ENCODE measurements at places on chromosomes 1 and 21. TPM values are rescaled to one million over a fixed set of nuclear protein-coding genes. Genes with fewer than 3 reads are reported as not detected.

Gene GPA33
- 0.22 TPM for total RNA-seq

Gene CD1C
- total RNA-seq: not detected

GRCh38 chr1:95583661-95584210, 349.7 kb downstream of the RWDD3 start:
- no peaks in the 10 kb centered on the region for H3K36me3 ChIP-seq
- no peak overlapping the region for H3K27ac ChIP-seq
- H3K27me3 ChIP-seq: no peaks in the 10 kb centered on the region
- DNase-seq: no peak
- H3K4me3 ChIP-seq: no peak overlapping the region

GRCh38 chr1:156101880-156102279, 12.6 kb upstream of the LMNA start:
- H3K4me1 ChIP-seq: peaks cover 66% of the 10 kb centered on the region
- DNase-seq: no peak
- H3K27ac ChIP-seq: peak overlapping the region; percentile 96
- H3K36me3 ChIP-seq: no peaks in the 10 kb centered on the region
- H3K4me3 ChIP-seq: no peak overlapping the region

DNA sequence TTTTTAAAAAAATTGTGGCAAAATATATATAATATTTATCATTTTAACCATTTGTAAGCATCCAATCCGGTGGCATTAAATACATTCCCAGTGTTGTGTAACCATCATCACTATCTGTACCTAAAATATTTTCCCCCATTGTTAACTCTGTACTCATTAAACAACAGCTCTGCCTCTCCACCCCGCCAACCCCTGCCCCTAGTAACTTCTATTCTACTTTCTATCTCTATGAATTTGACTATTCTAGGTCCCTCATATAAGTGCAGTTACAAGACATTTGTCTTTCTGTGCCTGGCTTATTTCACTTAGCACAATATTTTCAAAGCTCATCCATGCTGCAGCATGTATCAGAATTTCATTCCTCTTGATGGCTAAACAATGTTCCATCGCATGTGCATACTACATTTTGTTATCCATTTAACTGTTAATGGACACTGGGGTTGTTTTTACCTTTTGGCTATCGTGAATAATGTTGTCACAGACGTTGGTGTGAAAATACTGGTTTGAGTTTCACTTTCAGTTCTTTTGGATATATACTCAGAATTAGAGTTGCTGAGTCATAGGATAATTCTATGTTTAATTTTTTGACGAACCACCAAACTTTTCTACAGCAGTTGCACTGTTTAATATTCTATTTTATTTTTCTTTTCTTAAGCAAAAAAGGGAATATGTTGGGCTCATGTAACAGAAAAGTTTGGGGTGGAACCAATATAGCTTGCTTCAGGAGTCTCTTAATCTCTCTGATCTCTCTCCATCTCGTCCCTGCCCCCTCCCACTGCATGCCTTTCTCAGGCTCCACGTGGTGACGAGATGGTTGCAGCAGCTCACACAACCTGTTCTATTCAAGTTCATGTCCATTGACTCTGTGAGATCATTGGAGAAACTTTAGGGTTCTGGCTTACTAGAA, 25.2 kb upstream of the RCAN1 start:
- H3K27me3 ChIP-seq: no peaks in the 10 kb centered on the region
- no peak overlapping the region for H3K4me3 ChIP-seq

Gene ARHGEF16
- 37.4 TPM for total RNA-seq

- no peaks in the 10 kb centered on the region for H3K36me3 ChIP-seq
- DNase-seq: no peak
- H3K4me3 ChIP-seq: no peak overlapping the region
- no peaks in the 10 kb centered on the region for H3K4me1 ChIP-seq
- no peak overlapping the region for H3K27ac ChIP-seq
- no peaks in the 10 kb centered on the region for H3K27me3 ChIP-seq
These were observed 58.8 kb upstream of the AJAP1 start for GRCh38 chr1:4595341-4596225.

GRCh38 chr1:59879996-59880505, 46.5 kb downstream of the CYP2J2 start:
- no peak for DNase-seq
- H3K27me3 ChIP-seq: no peaks in the 10 kb centered on the region
- H3K27ac ChIP-seq: no peak overlapping the region
- H3K36me3 ChIP-seq: no peaks in the 10 kb centered on the region

Gene FPGT
- 12.0 TPM for total RNA-seq

GRCh38 chr1:109239409-109240068, 9.8 kb upstream of the CELSR2 start:
- no peak overlapping the region for H3K4me3 ChIP-seq
- peaks cover 30% of the 10 kb centered on the region for H3K36me3 ChIP-seq
- H3K27me3 ChIP-seq: no peaks in the 10 kb centered on the region
- no peak overlapping the region for H3K27ac ChIP-seq

GRCh38 chr1:184905601-184906322, 68.5 kb downstream of the NIBAN1 start:
- H3K27ac ChIP-seq: no peak overlapping the region
- DNase-seq: no peak
- no peaks in the 10 kb centered on the region for H3K27me3 ChIP-seq
- H3K36me3 ChIP-seq: no peaks in the 10 kb centered on the region
- H3K4me3 ChIP-seq: no peak overlapping the region

Gene DIRAS3
- 1.9 TPM for total RNA-seq

Gene PLXNA2
- total RNA-seq: 0.89 TPM

- H3K4me3 ChIP-seq: no peak overlapping the region
- no peak overlapping the region for H3K27ac ChIP-seq
- no peaks in the 10 kb centered on the region for H3K36me3 ChIP-seq
These were observed 90.3 kb upstream of the PAXBP1 start for GRCh38 chr21:32861866-32862265.

GRCh38 chr1:184080309-184080708, 28.8 kb downstream of the TSEN15 start:
- no peak overlapping the region for H3K27ac ChIP-seq
- H3K27me3 ChIP-seq: no peaks in the 10 kb centered on the region
- no peak overlapping the region for H3K4me3 ChIP-seq
- DNase-seq: no peak

DNA sequence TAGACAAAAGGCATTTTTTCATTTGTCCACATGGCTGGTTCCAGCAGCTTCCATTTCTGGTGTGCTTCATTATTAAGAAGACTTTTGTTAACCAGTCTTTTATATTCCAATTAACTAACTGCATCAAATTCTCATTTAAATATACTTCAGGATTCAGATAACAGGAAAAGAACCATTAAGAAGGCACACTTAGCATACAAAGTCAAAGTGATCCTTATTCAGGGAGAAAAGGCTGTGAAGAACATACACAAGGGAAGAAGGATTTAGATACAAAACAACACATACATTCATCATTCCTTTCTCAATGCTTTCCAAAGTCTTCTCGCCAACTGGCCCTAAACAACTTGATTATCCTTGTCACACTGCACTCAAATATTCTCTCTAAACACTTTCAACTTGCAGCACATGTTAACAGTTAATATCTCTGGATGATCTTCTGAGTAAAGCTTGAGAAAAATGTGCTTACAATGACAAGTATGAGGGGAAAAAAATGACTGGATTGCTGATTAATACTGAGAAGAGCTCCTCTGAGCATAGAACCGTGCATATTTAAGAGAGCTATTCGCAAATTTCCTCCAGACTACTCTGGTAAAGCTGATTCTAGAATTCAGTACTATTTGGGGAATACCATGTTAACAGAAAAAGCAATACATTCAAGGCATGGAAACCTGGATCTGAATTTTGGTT, 225.2 kb upstream of the TNR start:
- no peak overlapping the region for H3K27ac ChIP-seq
- H3K4me1 ChIP-seq: no peaks in the 10 kb centered on the region
- no peak overlapping the region for H3K4me3 ChIP-seq
- no peak for DNase-seq
- no peaks in the 10 kb centered on the region for H3K36me3 ChIP-seq
- no peaks in the 10 kb centered on the region for H3K27me3 ChIP-seq

Gene FAAH
- total RNA-seq: 24.8 TPM

- no peaks in the 10 kb centered on the region for H3K4me1 ChIP-seq
- H3K4me3 ChIP-seq: no peak overlapping the region
- no peaks in the 10 kb centered on the region for H3K36me3 ChIP-seq
- DNase-seq: no peak
- no peak overlapping the region for H3K27ac ChIP-seq
These were observed 41.1 kb downstream of the COLGALT2 start for GRCh38 chr1:183996396-183996795.

- no peak overlapping the region for H3K4me3 ChIP-seq
- H3K4me1 ChIP-seq: no peaks in the 10 kb centered on the region
- H3K27ac ChIP-seq: no peak overlapping the region
These were observed 2132.1 kb downstream of the NCAM2 start for GRCh38 chr21:23130308-23130707.

Gene IGSF3
- 18.6 TPM for total RNA-seq

GRCh38 chr1:162927421-162927820, 66.4 kb upstream of the CCDC190 start:
- DNase-seq: no peak
- no peaks in the 10 kb centered on the region for H3K27me3 ChIP-seq
- no peak overlapping the region for H3K4me3 ChIP-seq
- H3K4me1 ChIP-seq: no peaks in the 10 kb centered on the region

DNA sequence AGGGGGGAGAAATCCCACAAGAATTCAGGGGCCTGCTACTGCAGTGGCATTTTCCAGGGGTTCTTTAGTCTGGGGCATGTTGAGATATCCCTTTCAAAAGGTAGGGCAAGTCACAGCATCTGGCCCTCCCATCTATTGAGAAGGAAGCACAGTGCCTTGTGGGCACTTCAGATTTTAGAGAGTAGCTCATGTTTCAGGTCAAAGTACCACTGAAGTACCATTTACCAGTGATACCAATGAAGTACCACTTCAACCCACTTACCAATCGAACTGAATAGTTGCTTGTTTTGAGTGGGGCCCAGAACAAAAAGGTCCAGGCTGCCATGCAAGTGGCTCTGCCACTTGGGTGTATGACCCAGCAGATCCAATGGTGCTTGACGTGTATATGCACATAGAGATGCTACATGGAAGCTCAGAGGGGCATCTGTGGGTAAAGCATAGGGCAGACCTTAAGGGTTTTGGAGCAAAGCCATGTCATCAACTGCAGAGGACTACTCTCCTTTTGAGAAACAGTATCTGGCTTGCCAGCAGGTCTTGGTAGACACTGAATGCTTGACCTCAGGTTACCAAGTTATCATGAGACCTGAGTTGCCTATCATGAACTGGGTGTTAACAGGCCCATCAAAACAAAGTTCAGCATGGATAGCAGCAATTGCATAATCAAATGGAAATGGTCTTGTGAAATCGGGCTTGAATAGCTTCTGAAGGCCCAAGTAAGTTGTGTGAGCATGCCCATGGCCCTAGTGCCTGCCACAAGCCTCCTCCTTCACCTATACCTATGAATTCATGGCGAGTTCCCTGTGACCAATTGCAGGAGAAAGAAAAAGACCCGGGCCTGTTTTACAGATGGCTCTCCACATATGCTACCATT, 23.5 kb downstream of the PLA2G2D start:
- H3K27ac ChIP-seq: no peak overlapping the region
- H3K4me3 ChIP-seq: no peak overlapping the region
- H3K4me1 ChIP-seq: no peaks in the 10 kb centered on the region
- H3K27me3 ChIP-seq: peaks cover 10% of the 10 kb centered on the region
- DNase-seq: no peak

- H3K4me1 ChIP-seq: peaks cover 11% of the 10 kb centered on the region
- H3K27ac ChIP-seq: no peak overlapping the region
- no peak for DNase-seq
- no peak overlapping the region for H3K4me3 ChIP-seq
- H3K27me3 ChIP-seq: no peaks in the 10 kb centered on the region
These were observed 27.6 kb downstream of the C2CD2 start for GRCh38 chr21:41926117-41926806.

- H3K4me3 ChIP-seq: no peak overlapping the region
- H3K4me1 ChIP-seq: no peaks in the 10 kb centered on the region
- no peaks in the 10 kb centered on the region for H3K27me3 ChIP-seq
- H3K27ac ChIP-seq: no peak overlapping the region
- DNase-seq: no peak
These were observed 121.4 kb downstream of the ATG4C start for GRCh38 chr1:62905309-62905708.

- no peak overlapping the region for H3K4me3 ChIP-seq
- H3K36me3 ChIP-seq: no peaks in the 10 kb centered on the region
- no peaks in the 10 kb centered on the region for H3K27me3 ChIP-seq
- no peak for DNase-seq
- no peak overlapping the region for H3K27ac ChIP-seq
These were observed 6.8 kb upstream of the TADA1 start for GRCh38 chr1:166882893-166883292.

Gene AMY1B
- not detected for total RNA-seq

DNA sequence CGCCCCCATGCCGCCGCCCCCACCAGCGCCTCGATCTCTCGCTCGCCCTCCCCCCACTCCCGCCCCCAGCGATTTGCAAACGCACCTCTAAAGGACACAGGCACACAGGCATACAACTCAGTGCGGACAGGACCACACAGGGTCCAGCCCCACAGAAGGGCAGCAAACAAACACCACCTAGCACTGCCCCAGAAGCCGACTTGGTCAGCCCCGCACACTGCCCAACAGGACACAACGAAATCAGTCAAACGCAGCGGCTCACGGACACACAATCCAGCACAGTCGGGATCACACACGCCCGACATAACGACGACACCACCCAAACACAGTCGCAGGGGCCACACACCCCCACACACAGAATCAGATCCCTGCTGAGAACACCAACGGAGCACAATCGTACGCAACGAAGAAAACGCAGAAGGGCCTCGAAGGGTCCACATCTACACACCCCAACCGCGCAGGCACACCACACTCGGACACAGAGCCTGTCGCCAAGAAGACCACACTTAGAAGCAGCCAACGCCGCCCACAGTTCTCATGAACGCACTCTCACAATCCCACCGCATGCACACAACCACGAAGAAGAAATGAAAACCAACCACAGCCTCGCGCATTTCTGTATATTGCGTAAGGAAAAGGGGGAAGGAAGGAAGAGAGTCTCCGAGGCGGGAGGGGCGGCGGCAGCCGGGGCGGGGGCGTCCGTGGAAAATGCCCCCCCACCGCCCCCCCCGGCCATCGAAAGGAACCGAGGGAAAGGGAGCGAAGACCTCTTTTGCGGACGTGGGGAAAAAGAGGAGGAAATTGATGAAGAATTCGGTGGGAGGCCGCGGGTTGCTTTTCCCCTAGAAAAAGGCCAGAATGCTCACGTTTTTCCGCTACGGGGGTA, 481 bp downstream of the TAL1 start:
- no peak overlapping the region for H3K27ac ChIP-seq
- no peak overlapping the region for H3K4me3 ChIP-seq
- H3K36me3 ChIP-seq: no peaks in the 10 kb centered on the region
- no peak for DNase-seq
- no peaks in the 10 kb centered on the region for H3K27me3 ChIP-seq

DNA sequence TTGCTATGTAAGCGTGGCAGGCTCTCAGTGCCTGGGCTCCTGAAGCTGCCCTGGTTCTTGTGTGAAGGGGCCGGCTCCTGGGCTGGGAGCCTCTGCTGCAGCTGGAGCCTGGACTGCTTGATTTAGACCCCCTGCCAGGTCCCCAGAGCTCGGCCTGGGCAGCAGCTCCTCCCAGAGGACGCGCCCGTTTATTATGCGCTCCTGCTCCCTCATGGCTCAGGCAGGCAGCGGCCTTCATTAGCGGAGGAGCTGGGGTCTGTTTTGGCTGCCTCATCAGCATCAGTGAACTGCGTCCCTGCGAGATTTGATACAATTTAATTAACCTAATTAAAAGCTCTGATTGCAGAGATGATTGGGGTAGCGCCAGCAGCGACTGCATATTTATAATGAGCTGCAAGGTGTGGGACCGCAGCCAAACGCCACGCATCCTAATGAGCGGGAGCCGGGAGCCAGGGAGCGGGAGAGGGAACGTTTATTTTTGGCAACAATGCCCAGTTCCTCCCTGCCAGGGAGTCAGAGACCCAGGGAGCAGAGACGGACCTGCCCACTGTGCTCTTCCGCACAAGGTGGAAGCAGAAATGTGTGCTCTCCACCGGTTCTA, 16.6 kb downstream of the UTP11 start:
- no peak for DNase-seq
- no peaks in the 10 kb centered on the region for H3K27me3 ChIP-seq
- H3K4me1 ChIP-seq: no peaks in the 10 kb centered on the region

Gene ADGRL4
- 0.10 TPM for total RNA-seq
